Stimulated activated CD4-positive, alpha-beta T cell treated with anti-CD3 and anti-CD28 coated beads, TNF-alpha, amount 100 ng/mL, for 24 hours (primary cell): ENCODE measurements at places on chromosomes 5 and 9.
A peak's percentile ranks its signal among the peaks of the same experiment; 100 is the strongest.

- DNase-seq = no peak
These were observed 199.1 kb downstream of the MTRR start for GRCh38 chr5:8068078-8068477.

- DNase-seq = no peak
These were observed 188.8 kb downstream of the ADCY2 start for GRCh38 chr5:7584749-7585148.

DNA sequence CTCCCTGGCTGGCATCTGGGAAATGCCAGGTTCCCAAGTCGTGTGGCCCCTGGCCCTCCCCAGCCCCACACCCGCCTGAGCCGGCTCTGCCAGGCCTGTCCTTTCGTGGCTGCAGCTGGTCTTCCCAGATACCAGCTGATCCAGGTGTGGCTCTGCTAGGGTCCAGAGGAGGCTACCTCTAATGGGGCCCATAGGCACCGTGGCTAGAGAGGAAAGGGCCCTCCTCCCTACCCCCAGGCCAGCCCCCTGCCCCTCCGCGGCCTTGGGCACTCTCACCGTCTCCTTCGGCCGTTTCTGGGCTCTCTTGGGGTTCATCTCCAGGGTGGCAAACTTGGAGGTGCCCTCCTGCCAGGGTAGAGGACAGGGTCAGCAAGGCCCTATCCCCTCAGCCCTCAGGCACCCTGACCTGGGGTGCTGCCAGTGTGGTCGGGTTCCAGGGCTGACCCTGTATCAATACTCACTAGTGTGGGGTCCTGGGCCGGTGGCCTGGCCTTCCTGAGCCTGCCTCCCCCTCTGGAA lies 17.0 kb downstream of the RALGDS start:
- DNase-seq = no peak

DNA sequence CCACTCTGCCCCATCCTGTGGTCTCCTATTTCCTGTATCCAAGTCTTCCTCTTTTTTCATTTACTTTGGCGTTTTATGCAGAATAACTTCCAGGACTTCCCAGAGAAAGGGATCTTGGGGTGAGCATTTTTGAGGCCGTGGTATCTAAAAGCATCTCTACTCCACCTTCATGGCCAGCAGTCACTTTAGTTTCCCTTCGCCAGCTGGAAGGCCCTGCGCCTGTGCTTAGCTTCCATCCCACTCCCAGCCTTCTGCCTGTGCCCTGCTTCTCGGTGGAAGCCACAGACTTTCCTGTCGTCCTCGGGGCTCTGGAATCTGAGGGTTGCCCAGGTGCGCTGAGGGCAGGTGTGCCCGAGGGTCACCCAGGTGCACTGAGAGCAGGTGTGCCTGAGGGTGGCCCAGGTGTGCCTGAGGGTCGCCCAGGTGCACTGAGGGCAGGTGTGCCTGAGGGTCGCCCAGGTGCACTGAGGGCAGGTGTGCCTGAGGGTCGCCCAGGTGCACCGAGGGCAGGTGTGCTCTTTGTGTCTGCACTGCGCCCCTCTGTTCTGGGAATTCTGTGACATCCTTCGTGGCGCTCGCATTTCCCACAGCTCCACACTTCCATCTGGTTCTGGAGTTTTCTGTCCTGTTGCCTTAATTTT lies 32.4 kb upstream of the LRRC14B start:
- no peak for DNase-seq

DNA sequence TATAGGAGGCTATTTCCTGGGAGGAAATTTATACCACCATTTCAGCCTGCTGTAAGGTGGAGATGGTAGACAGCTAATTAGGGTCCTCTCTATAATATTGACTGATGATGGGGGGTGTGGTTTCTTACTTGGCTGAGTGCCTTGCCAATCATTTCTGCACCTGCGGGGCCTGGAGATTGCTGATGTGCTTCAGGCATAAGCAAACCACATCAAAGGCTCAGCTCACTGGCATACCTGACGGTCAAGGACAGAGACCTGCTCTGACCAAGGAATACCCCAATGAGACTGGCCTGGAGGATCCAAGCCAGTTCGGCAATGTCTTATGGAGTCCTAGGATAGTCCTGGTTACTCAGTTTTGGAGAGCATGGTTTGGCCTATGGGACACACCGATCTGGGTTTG lies 29.5 kb downstream of the ANKH start:
- no peak for DNase-seq

GRCh38 chr5:133930061-133930812 lies 38.2 kb downstream of the C5orf15 start:
- DNase-seq = peak; percentile 70

GRCh38 chr9:89400403-89401116 lies 82.3 kb downstream of the SECISBP2 start:
- no peak for DNase-seq

GRCh38 chr5:90368454-90369246 lies 40.9 kb downstream of the CETN3 start:
- DNase-seq = no peak

GRCh38 chr5:59544573-59544972 lies 349.0 kb downstream of the PDE4D start:
- DNase-seq = no peak

DNA sequence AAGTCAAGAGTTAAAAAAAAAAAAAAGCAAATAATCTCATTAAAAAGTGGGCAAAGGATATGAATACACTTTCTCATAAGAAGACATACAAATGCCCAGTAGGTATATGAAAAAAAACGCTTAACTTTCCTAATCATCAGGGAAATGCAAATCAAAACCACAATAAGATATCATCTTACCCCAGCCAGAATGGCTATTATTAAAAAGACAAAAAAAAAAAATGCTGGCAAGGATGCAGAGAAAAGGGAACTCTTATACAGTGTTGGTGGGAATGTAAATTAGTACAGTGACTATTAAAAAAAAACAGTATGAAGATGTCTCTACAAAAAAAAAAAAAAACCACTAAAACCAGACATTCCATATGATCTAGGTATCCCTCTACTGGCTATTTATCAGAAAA lies 79.4 kb downstream of the LPAR1 start:
- DNase-seq = no peak

DNA sequence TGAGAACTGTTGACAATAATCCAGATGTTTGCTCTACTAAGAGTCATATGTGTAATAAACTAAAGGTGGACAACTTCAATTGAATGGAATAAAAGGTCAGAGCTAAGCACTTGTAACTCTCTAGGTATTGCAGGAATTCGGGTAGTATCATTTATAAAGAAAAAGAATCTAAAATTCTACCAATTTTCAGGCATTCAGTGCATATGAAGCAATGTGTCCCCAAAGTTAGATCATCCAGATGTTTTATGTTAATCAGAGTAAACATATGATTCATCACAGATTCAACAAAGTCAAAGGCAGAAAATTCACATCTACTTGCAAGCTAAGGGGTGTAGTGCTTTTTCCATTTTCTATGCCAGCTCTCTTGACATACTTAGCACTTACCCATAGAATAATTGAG lies 477.1 kb downstream of the PDE4D start:
- DNase-seq = no peak

- DNase-seq = no peak
These were observed 66.0 kb downstream of the HMCN2 start for GRCh38 chr9:130331573-130331972.

GRCh38 chr5:78234804-78235203 lies 59.7 kb downstream of the AP3B1 start:
- DNase-seq = no peak

DNA sequence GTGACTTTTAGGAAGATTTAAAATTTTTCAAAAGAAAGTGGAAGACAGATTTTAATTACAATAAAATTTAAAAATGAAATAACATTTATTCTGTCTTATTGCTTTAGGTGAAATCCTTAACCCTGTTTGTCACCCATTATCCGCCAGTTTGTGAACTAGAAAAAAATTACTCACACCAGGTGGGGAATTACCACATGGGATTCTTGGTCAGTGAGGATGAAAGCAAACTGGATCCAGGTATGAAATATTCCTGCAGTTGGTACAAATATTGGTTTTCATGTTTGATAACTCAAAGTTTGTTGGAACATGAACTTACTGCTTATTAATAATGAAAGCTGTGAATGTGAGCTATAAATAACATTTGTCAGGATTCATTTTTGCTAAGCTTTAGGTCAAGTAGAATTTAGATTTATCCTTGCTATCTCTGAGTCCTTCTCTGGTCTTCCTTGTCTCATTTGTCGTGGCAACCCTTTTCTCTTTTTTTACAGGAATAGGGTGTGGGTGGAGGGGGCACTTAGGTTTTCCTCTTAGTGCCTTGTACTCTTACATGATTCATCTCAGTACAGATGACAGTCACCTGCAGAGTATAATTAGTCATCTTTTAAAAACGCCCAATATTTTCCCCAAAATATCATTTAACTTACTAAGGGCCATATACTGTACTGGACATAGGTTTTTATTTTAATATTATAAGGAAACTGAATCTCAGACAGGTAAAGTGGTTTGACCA lies 95.3 kb upstream of the RASGRF2 start:
- DNase-seq = no peak

GRCh38 chr5:55633574-55634208 lies 78.4 kb downstream of the SLC38A9 start:
- no peak for DNase-seq

GRCh38 chr5:62771341-62771740 lies 192.7 kb downstream of the LRRC70 start:
- no peak for DNase-seq

DNA sequence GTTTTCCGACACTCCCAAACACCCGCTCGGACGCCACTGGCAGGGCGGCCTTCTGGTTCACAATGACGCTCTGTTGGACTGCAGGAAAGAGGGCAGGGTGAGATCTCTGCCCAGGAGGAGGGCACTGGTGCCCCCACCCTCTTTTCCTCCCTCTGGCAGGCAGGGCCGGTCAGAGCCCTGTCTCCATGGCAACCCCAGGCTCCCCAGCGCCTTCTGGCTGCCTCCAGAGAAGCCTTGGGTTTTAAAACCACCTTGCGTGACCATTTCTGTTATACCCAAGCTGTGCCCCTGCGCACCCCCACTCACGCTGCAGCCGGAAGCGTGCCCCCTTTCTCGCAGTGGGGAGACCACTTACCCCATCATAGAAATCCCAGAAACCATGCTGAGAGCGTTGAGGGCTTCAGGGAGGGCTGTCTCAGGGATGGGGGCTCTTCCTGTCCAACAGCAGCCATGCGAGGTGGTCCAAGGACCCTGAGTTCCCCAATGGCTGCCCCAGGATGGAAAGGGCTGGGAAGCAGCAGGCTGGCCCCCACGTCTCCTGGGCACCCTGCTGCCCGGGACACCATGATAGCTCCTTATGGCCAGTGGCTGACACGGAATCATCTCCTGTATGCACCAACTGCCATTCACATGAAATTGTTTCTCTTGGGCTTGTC lies 7.3 kb downstream of the C9orf50 start:
- DNase-seq = no peak

DNA sequence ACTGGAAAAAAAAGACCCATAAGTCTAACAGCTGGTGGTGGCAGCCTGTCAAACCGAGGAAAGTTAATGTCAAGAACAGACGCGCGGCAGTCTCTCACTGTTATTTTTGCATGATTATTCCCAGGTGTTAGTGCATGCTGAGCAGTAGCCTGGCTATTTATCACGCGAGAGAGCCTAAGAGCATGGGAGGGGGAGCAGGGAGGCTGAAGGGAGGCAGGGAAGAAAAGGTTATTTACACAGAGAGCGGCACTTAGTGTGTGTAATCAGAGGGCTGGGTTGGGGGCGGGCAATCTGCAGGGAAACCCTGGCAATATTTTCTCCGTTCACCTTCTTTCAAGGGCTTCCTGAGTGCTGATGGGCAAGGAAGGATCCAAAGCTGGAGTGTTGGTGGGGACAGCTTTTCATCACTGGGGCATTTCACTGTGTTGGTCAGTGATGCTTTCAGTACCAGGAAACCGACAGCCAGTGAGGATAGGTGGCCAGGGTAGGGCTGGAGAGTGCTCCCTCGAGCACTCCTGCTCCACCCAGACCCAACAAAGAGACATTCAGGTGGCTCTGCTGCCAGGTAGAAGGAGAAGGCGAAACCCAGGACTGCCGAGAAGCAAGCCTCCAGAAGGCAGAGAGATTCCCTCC lies 39.6 kb downstream of the ZNF608 start:
- no peak for DNase-seq

DNA sequence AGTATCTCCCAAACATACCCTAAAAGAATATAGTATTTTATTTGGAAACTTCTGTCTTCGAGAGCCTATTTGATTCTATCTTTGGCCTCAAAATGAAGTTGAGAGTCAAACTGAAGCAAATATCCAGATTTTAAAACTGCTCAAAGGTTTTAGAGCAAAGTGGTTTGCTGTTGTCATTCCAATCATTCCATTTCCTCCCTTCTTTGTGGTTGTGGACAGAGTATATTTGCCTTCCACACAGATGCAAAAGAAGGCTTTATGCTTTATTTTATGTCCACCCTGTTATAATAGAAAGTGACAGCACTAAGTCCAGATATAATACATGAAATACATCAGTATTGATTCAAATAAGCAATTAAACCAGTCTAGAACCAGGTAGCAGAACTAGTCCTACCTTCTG lies 12.4 kb downstream of the GZMK start:
- DNase-seq = no peak

DNA sequence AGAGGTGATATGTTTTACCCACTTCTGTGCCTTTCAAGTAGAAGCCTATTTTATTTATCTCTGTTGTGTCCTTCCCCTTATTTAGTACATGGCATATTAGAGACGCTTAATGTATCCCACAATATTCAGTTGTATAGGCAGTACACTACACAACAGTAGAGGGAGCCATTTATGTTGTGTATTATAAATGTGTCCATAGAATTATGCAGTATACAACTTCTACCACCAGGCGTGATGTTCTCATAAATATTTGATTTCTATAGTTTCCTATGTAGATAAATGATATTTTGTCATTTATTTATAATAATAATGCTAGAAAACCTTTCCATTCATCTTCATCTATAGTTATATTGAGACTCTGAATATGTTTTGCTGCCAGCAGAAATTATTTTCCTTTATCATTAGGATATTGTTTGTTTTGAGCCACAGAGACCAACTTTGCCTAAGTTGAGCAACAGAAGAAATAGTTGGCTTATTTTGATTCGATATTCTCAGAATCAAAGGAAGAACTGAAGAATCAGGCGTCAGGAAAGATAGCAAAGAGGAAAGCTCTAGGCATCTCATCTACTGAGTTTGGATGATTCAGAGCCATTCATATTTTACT lies 81.7 kb downstream of the ADAMTS19 start:
- DNase-seq = no peak

DNA sequence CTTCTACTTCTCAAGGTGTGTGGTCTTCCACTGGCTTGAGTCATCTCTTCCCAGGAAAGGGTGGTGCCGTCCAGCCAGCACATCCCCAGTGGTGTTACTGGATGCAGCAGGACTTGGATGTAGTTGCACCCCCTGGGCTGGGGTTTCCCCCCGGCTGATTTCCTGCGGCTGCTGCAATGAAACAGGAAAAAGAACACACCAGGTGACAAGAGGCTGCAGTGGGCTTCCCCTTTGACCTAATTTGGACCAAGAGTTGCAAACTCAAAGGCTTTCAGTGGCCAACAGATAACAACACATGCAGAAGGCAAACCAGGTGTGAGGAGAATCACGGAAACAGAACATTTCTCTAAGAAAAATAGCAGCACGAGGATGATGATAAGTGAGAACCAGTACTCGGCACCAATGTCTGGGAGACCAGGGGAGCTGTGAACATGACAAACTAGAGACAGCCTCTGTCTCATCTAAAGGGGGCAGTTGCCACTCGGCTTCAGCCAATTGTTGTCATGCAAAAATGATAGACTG lies 83.7 kb downstream of the PDE6A start:
- no peak for DNase-seq

- no peak for DNase-seq
These were observed 126.1 kb upstream of the PAPPA start for GRCh38 chr9:116027511-116027910.
